ENCODE measurements at places on chromosomes 4 and X.

GRCh38 chrX:39828971-39829370 is 268.8 kb downstream of the BCOR start:
- no peak for DNase-seq

DNA sequence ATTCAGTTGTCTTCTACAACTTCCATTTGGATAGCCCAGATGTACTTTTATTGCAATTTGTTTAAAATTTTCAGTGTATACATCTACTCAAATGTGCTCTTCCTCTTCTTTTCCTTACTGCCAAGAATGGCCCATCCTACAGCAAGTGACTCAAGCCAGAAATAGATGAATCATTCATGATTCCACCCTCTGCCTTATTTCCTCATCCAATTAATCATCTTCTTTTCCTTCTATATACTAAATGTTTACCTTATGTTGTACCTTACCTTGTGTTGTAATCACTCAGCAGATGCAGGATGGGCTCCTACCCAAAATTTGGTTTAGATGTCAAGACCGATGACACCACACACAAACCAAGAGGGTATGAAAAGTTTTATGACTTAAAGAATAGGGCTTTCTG is 437.8 kb downstream of the GRXCR1 start:
- DNase-seq: no peak

DNA sequence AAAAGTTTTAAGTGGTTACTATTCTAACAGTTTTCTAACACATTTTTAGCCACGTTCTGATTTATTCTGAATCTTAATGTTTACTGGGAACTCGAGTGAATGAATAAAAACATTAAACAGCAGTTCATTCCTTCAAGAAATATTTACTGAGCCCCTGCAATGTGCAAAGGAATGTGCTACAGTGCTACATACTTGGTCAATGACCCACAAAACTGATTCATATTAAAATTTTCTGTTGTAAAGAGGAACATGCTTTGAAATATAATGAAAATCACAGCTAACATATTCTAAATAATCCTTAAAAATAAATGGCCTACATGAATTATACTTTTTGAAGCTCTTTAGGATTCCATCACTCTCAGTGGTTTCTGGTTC is 78.7 kb downstream of the ARAP2 start:
- no peak for DNase-seq

GRCh38 chrX:10633722-10634121 is 13.3 kb upstream of the MID1 start:
- DNase-seq: no peak

GRCh38 chr4:41360214-41360920 is 103.6 kb downstream of the UCHL1 start:
- peak; percentile 91 for DNase-seq

DNA sequence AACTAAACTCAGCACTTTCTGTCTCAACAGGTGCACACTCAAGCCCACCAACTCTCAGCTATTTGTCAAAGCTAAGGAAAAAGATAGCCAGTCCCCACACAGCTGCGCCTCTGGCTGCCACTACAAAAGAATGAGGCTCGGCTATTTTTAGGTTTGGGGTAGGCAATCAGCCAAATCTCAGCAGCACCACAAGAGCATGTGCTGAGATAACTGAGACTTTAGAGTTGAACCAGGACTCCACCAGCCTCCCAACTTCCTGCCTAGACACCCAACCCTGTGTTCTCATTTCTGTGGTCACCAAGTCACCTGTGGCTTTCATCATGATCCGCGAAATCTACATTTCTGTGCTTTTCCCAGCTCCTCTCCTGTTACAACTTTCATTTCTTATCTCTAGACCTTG is 28.0 kb downstream of the DMD start:
- DNase-seq: no peak

DNA sequence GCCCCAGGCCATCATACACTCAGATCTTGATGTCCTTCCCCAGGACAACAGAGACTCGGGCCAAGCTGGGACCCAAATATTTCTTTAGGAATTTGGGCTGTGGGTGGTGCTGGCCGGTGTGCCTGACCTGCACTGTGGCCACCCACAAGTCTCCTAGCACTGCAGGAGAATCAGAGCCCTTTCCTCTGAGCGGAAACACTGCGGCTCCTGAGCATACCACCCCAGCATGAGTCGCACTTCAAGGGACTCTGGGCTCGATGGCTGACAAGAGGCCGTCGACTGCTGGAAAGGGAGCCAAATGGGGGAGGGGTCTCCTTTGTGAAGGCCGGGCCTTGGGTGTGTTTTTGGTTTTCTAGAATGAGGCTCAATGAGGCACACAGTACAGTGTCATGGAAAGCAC is 13.0 kb upstream of the IRAK1 start:
- no peak for DNase-seq

DNA sequence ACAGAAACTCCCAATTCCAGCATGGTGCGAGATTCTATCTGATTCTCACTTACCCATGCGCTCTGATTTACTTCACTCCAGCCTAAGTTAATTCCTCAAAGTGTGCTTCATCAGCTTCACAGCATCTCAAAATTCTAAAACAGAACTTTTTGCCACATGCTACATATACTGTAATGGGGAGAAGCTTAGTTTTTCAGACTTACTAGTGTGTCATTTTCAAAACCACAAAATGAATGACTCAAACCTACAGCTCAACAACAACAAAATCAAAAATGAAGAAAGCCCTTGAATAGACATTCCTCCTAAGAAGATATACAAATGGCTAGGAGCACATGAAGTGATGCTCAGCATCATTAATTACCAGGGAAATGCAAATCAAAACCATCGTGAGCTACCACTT is 14.9 kb downstream of the IRF2 start:
- no peak for DNase-seq

- DNase-seq: no peak
Measured at GRCh38 chrX:8629871-8630270, 102.1 kb downstream of the ANOS1 start.

GRCh38 chr4:23789762-23790161 is 100.1 kb downstream of the PPARGC1A start:
- no peak for DNase-seq

GRCh38 chr4:93431371-93431770 is 397.2 kb upstream of the ATOH1 start:
- no peak for DNase-seq

DNA sequence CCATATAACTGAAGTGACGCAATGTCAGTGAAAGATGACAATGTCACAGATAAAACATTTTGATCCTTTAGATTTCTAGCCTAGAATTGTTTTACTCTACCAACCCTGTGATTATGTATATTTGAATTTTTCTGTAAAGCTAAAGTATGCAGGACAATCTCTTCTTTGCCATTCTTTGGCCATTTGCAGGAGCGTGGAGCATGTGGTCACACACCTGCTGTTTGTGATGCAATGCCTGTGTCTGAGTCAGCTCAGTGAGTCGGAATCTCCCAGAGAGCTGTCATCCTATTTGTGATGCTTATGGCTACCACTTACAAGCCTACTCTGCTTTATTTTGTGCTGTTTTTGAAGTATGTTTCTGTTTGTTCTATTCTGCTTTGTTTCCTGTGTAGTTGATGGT is 214.5 kb downstream of the NAF1 start:
- DNase-seq: no peak

- DNase-seq: no peak
Measured at GRCh38 chrX:48800574-48801279, 1.1 kb upstream of the HDAC6 start.

GRCh38 chrX:145405012-145405411 is 157.7 kb downstream of the SPANXN1 start:
- DNase-seq: no peak

- no peak for DNase-seq
Measured at GRCh38 chrX:45324941-45325340, 124.3 kb upstream of the DIPK2B start.

Data from upper lobe of right lung (tissue), 1 donor.